Neural crest cell (in vitro differentiated cells): ENCODE measurements at places on chromosomes 2 and 18. TPM values are rescaled to one million over a fixed set of nuclear protein-coding genes. Genes with fewer than 3 reads are reported as not detected.

SLC9A2 gene
- total RNA-seq, result 0.09 TPM in 1 of 2 replicates, not detected in the other

DNAH6 gene
- 2.3 and 2.8 TPM in 2 replicates for total RNA-seq

GAL3ST2 gene
- total RNA-seq, result 0.28 TPM in 1 of 2 replicates, not detected in the other

IL36A gene
- total RNA-seq, result not detected in 2 replicates

RAB27B gene
- total RNA-seq, result 0.25 and 0.44 TPM in 2 replicates

SKA1 gene
- total RNA-seq, result 28.9 and 30.3 TPM in 2 replicates

BOLL gene
- not detected in 2 replicates for total RNA-seq

DNA sequence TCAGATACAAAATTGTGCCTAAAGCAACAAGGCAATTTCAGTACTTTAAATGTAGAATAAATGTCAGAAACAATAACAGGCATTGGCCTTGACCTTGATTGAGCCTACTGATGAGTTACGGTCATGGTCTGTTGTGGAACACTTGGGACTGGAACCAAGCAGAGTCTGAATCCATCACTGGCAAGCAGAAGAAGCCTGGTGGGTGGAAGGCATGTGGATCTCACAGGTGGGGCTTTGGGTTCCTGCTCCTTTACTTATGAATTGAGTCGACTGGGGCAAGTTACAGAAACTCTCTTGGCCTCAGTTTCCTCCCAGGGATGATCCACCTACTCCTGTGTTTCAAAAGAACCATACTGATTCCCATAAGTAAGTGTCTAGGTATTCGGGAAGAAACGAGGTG is 102.3 kb downstream of the KCNF1 start:
- H3K27me3 ChIP-seq, result peaks cover 7% of the 10 kb centered on the region
- H3K4me1 ChIP-seq, result no peaks in the 10 kb centered on the region
- no peaks in the 10 kb centered on the region for H3K36me3 ChIP-seq
- no peak for DNase-seq
- H3K4me3 ChIP-seq, result no peak overlapping the region

GRCh38 chr2:867296-867695 is 83.4 kb upstream of the SNTG2 start:
- H3K27me3 ChIP-seq, result peaks cover 14% of the 10 kb centered on the region
- no peaks in the 10 kb centered on the region for H3K36me3 ChIP-seq
- DNase-seq, result no peak
- H3K4me1 ChIP-seq, result peaks cover 12% of the 10 kb centered on the region
- no peak overlapping the region for H3K4me3 ChIP-seq

- H3K4me1 ChIP-seq, result peaks cover 42% of the 10 kb centered on the region
- no peaks in the 10 kb centered on the region for H3K36me3 ChIP-seq
- no peak for DNase-seq
- peak within 1 kb of the TSS; percentile 87 for H3K27ac ChIP-seq
- H3K27me3 ChIP-seq, result peaks cover 1% of the 10 kb centered on the region
These were observed at the start of gene TNS1 for GRCh38 chr2:218002845-218003180. TSS of gene TNS1 (minus strand) at chr2:218002995. CDS start at chr2:218002872, 123 bp downstream.

GRCh38 chr2:234983011-234983726 is 31.4 kb downstream of the SH3BP4 start:
- peak overlapping the region; percentile 4 for H3K27ac ChIP-seq
- H3K36me3 ChIP-seq, result peaks cover 18% of the 10 kb centered on the region
- DNase-seq, result no peak
- H3K4me1 ChIP-seq, result peaks cover 67% of the 10 kb centered on the region

DNA sequence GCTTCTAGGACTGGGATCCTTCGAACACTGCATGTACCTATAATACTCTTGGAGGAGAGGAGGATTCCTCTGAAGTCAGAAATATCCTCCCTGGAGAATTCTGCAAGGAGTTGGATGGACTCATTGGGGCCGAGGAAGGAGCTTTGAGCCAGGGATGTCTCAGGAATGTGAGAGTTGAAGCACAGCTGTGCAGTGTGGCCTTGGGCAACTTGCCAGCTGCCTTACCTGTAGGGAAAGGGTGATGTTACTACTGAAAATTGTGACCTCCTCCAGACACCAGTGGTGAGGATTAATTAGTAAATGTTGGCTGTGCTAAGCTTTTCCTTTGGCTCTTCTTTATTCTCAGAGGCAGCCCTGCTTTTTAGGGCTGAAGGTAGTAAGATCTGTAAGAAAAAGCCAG is 41.4 kb downstream of the FMNL2 start:
- no peaks in the 10 kb centered on the region for H3K27me3 ChIP-seq
- H3K27ac ChIP-seq, result no peak overlapping the region
- H3K4me1 ChIP-seq, result peaks cover 37% of the 10 kb centered on the region

GRCh38 chr2:101859604-101860003 is 132.2 kb upstream of the IL1R2 start:
- no peaks in the 10 kb centered on the region for H3K27me3 ChIP-seq
- peaks cover 11% of the 10 kb centered on the region for H3K36me3 ChIP-seq
- peaks cover 7% of the 10 kb centered on the region for H3K4me1 ChIP-seq
- H3K27ac ChIP-seq, result no peak overlapping the region
- no peak for DNase-seq
- H3K4me3 ChIP-seq, result peak overlapping the region; percentile 6

GRCh38 chr2:70111752-70112591 is 24.7 kb downstream of the PCBP1 start:
- H3K36me3 ChIP-seq, result no peaks in the 10 kb centered on the region
- no peaks in the 10 kb centered on the region for H3K27me3 ChIP-seq
- H3K4me3 ChIP-seq, result no peak overlapping the region
- no peak for DNase-seq

- no peak overlapping the region for H3K27ac ChIP-seq
- H3K36me3 ChIP-seq, result no peaks in the 10 kb centered on the region
- no peak overlapping the region for H3K4me3 ChIP-seq
These were observed 93.0 kb upstream of the CTDP1 start for GRCh38 chr18:79586436-79587225.

DNA sequence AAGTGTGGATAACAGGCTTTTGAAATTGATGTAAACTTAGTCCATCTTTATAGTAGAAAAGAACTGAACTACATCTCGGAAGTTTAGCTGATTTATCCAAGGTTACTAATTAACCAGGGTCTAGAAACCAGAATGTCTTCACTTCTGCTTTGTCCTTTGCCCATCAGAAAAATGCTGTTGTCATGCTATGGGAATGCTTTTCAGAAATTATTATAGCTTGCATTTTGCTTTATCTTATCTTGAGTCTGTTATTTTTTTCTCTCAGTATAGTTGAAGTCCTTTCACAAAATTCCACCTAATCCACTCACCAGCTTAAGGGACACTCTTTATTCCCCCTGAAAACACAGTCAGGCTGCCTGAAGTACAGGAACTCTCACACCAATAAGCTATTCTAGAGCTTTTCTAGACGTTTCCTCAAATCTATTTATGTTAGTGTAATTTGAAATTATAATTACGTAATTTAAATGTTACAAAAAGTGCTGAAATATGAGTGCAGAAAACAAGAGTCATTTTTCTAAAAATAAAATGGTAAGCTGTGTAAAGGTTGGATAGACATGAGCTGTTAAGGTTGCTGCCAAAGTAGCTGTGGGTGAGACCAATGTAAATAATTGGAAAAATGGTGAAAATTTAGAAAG is 456.3 kb downstream of the TGIF1 start:
- no peak for DNase-seq
- peaks cover under 1% of the 10 kb centered on the region for H3K27me3 ChIP-seq
- peaks cover 7% of the 10 kb centered on the region for H3K4me1 ChIP-seq
- H3K4me3 ChIP-seq, result no peak overlapping the region
- H3K36me3 ChIP-seq, result no peaks in the 10 kb centered on the region

DNA sequence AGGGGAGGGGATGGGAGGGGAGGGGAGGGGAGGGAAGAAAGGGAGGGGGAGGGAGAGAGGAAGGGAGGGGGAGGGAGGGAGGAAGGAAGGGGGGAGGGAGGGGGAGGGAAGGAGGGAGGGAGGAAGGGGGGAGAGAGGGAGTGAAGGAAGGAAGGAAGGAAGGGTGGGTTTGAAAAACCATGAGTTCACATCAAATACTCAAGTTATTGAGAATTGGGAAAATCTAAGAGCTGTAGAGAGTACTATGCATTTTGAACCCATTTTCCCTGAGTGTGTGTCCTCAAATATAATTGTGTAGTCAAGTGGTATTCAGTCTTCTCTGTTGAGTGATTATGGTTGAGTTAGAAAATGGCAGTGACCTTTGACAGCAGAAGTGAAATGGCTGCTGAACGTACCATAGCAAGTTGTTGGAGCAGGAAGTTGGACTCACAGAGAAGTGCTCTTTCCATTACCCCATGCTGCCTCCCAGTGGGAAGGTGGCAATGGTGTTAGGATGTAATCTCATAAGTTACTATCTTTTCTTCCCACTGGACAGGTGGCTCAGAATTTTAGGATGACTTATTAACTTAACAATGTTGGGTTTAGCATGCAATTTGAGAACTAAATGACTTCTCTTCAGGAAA is 214.6 kb downstream of the SETBP1 start:
- H3K27ac ChIP-seq, result no peak overlapping the region
- H3K27me3 ChIP-seq, result no peaks in the 10 kb centered on the region
- DNase-seq, result no peak
- peaks cover 34% of the 10 kb centered on the region for H3K4me1 ChIP-seq
- peaks cover 24% of the 10 kb centered on the region for H3K36me3 ChIP-seq

DNA sequence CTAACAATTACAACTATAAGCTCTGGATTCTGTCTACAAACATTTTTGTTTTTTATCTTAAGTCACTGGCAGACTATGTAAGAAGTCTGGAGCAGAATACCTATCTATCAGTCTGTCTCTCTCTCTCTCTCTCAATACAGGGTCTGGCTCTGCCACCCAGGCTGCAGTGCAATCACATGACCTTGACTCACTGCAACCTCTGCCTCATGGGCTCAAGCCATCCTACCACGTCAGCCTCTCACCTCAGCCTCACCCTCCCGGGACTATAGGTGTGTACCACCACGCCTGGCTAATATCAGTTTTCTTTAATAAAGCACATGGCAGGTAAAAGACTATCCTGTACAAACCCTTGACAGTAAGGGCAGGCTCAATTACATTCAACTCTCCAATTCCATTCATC is 96.9 kb downstream of the OSBPL1A start:
- H3K27ac ChIP-seq, result no peak overlapping the region
- H3K27me3 ChIP-seq, result no peaks in the 10 kb centered on the region
- no peak for DNase-seq

GRCh38 chr2:179165356-179166000 is 99.2 kb downstream of the SESTD1 start:
- DNase-seq, result no peak
- H3K4me1 ChIP-seq, result no peaks in the 10 kb centered on the region
- no peaks in the 10 kb centered on the region for H3K27me3 ChIP-seq
- H3K4me3 ChIP-seq, result no peak overlapping the region
- H3K27ac ChIP-seq, result no peak overlapping the region

DNA sequence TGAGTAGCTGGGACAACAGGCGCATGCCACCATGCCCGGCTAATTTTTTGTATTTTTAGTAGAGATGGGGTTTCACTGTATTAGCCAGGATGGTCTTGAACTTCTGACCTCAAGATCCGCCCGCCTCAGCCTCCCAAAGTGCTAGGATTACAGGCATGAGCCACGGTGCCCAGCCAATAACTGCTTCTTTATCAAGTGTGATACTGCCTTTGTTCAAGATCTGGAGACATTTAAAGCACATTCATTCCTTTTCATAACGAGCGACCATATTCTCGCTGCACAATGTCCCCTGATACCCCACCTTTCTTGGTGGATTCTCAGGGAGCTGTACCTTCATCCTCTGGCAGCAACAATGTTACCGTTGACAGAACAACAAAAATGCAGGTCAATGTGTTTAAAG is 75.4 kb downstream of the PIEZO2 start:
- no peaks in the 10 kb centered on the region for H3K36me3 ChIP-seq
- H3K4me3 ChIP-seq, result no peak overlapping the region
- no peak for DNase-seq
- no peak overlapping the region for H3K27ac ChIP-seq
- H3K4me1 ChIP-seq, result peaks cover 4% of the 10 kb centered on the region

- DNase-seq, result no peak
- H3K4me3 ChIP-seq, result no peak overlapping the region
- no peak overlapping the region for H3K27ac ChIP-seq
- H3K27me3 ChIP-seq, result no peaks in the 10 kb centered on the region
These were observed 1062.9 kb downstream of the DPP10 start for GRCh38 chr2:115505331-115505730.

DNA sequence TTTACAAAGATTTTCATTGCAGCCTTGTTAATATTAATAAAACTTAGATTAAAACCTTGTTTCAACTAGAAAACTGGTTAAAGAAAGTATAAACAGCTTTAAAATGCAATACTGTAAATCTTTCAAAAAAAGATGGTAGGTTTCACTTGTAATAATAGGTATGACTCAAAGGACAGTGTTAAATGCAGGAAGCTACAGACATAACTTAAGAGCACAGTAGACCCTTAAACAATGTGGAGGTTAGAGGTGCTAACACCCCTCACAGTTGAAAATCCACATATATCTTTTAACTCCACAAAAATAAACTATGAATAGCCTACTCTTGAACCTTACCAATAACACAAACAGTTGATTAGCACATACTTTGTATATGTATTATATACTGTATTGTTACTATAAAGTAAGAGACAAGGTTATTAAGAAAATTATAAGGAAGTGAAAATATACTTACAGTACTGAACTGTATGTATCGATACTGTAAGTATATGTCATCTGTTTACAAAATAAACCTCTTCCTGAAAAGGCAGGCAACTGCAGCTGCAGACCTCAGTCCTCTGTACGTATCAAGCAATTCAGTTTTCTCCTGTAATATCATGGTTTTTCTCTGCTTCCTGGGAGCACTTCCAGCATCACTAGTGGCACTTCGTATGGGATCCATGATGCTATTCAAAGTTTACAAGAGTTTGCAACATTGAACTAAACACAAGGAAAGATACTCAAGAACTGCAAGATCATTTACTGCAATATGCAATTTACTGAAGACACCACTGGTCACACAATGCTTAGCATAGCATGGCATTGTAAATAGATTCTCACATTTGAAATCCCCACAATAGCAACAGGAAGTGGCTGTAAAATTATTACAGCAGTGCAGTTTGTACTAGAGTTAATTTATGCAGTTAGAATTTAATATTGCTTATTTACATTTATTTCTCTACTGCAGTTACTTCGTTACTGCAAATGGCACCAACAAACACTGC is 610.5 kb upstream of the LRRTM4 start:
- no peaks in the 10 kb centered on the region for H3K36me3 ChIP-seq
- H3K4me1 ChIP-seq, result no peaks in the 10 kb centered on the region
- DNase-seq, result no peak

- H3K27ac ChIP-seq, result peak overlapping the region; percentile 13
- no peak overlapping the region for H3K4me3 ChIP-seq
- no peaks in the 10 kb centered on the region for H3K4me1 ChIP-seq
- no peaks in the 10 kb centered on the region for H3K27me3 ChIP-seq
- H3K36me3 ChIP-seq, result peaks cover 3% of the 10 kb centered on the region
These were observed 70.9 kb downstream of the PTRHD1 start for GRCh38 chr2:24722141-24722790.

GRCh38 chr2:168137510-168138180 is 109.8 kb downstream of the STK39 start:
- H3K27me3 ChIP-seq, result no peaks in the 10 kb centered on the region
- peaks cover 53% of the 10 kb centered on the region for H3K4me1 ChIP-seq
- H3K27ac ChIP-seq, result peak overlapping the region; percentile 93
- H3K4me3 ChIP-seq, result peak overlapping the region; percentile 22
- H3K36me3 ChIP-seq, result peaks cover 10% of the 10 kb centered on the region
- DNase-seq, result no peak

GRCh38 chr2:209661286-209661894 is 110.2 kb upstream of the UNC80 start:
- peak overlapping the region; percentile 90 for H3K4me3 ChIP-seq
- H3K27me3 ChIP-seq, result no peaks in the 10 kb centered on the region
- H3K36me3 ChIP-seq, result peaks cover 16% of the 10 kb centered on the region
- DNase-seq, result peak; percentile 47
- H3K4me1 ChIP-seq, result peaks cover 49% of the 10 kb centered on the region
